ENCODE measurements at places on chromosomes 3 and 15.

- DNase-seq = no peak
These were observed 21.8 kb downstream of the FBXO45 start for GRCh38 chr3:196590279-196590678.

GRCh38 chr15:82680200-82681102, 29.2 kb downstream of the AP3B2 start:
- peak; percentile 64 for DNase-seq

- DNase-seq = no peak
These were observed 268.6 kb upstream of the NR2E3 start for GRCh38 chr15:71541746-71542145.

DNA sequence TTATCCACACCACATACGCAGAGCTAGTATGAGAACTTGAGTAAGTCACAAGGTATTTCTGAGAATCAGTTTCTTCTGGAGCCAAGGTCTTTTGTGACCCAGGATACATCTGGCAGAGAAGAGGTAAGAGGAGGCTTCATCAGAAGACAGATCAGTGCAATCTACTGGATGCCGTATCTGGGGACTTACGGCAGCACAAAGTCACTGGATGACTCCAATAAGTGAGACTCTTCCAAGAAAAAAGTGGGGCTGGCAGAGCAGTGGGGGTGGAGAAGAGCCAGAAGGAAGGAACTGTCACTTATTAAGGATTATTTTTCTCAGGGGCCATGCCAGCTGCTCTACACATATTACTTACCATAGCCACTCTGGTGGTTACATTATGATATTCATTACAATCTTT, 31.6 kb upstream of the UBXN7 start:
- DNase-seq = no peak

GRCh38 chr3:172140499-172141391, 101.4 kb downstream of the FNDC3B start:
- DNase-seq = no peak
